NCI-H774 (cell line): ENCODE measurements at places on chromosomes 1 and 21.

- no peak for DNase-seq
Observed at GRCh38 chr1:153394391-153394790, 3.5 kb upstream of the S100A8 start.

DNA sequence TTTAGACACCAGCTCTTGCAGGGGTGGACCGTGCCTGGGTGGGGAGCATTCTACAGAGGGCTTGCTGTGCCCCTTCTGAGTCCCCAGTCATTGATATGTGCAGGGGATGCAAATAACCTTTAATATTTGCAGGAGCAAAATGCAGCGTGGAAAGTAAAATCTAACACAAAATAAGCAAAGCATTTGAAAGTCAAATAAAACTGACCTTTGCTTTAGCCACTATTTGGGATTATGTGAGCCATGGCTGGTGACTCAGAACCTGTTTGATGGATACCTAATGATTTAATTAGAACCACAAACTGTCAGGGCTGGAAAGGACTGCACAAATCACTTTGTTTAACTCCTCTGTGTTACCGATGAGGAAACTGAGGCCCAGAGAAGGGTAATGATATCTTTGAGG is 377.5 kb downstream of the HHAT start:
- no peak for DNase-seq

DNA sequence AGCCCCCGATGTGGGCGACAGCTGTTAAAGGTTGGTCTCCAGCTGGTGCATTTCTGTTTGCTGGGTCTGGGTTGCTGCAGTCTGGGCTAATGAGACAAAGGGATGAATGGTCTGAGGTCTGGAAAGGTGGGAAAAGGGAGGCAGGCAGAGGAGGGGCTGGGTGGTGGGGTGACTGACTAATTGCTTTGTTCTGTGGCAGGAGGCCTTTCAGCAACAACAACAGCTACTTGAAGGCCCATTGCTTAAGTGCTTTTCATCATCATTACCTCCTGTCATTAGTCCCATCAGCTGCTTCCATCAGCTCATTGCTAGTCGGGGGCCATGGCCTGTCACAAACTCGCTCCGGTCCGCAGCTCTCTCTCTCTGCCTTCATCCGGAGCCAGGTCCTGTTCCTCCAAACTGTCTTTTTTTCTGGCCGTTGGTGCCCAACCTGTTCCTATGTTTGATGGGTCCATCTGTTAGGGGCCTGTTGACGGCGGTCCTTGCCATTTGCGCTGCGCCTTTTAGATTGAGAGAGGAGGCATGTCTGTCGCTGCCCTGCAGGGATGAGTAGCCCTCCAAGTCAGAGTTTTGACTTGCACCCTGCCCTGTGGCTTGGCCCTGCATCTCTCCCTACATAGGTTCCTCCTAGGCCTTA is 105.6 kb upstream of the PLXNA2 start:
- DNase-seq, result no peak

- no peak for DNase-seq
Observed at GRCh38 chr1:112461200-112461871, 47.4 kb upstream of the WNT2B start.

DNA sequence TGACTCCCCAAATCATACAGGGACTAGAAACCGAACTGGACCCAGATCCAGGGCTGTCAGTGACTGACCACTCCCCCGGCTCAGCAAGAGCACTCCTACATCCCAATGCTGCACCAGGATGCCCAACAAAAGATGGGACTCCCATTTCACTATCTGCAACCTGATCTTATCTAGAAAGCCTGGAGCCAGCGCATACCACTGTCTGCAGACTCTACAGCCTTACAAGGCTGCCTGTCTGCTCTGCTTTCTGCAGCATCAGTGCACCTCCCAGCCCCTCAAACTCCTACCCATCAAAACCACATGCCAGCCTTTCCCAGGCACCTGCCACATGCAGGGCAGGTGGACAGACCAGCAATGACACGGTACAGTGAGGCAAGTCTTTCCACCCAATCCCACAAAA is 52.2 kb downstream of the SSBP3 start:
- DNase-seq, result no peak

- no peak for DNase-seq
Observed at GRCh38 chr1:171655746-171656116, 3.2 kb upstream of the MYOC start.

- no peak for DNase-seq
Observed at GRCh38 chr1:245412306-245412705, 257.5 kb downstream of the KIF26B start.

DNA sequence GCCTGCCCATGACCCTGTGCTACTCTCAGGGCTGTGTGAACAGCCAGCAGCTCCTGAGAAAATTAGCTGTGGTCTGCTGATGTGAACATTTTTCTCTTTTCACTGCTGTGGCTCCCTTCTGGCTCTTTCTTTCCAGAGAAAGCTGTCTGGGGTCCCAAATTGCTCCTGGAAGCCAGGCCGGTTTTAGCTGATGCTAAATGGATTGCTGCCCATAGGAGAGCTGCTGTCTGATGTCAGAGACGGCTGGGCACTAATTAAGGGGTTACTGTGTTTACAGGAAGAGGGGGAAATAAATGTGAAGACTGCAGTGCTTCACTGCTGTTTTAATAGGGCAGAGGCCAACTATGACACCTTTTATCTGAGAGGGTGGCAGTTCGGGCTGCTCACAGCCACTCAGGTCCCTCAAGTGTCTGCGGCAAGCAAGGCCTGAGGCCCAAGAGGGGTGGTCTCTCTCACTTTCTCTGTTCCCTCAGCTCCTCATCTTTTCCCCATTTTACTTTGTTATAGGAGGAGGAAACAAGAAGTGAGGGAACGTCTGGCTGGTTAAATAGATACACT is 106.0 kb upstream of the GNG12 start:
- DNase-seq, result no peak

DNA sequence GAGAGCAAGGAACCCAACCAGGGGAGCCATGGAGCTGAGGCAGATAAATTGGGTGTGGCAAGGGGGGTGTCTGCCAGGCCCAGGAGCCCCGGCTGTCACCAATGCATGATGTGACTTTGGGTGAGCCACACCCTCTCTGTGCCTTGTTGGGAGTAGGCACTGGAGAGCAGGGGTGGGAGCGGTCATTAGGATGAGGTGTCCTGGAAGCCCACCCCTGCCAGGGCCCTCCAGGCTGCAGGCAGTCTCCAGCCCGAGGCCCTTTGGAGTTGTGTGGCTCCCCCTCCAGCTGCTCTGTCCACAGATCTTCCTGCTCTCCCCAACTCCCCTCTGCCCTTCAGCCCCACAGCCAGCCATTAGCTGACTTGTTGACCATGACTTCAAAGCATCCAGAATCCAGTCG is 11.4 kb downstream of the MX2 start:
- DNase-seq, result no peak

- DNase-seq, result no peak
Observed at GRCh38 chr1:203158960-203159665, 16.5 kb downstream of the MYBPH start.

GRCh38 chr1:84254703-84255238 is 46.7 kb upstream of the SAMD13 start:
- no peak for DNase-seq

- no peak for DNase-seq
Observed at GRCh38 chr1:108075055-108075454, 110.1 kb upstream of the VAV3 start.

- DNase-seq, result no peak
Observed at GRCh38 chr1:192081359-192081758, 76.9 kb upstream of the RGS18 start.

DNA sequence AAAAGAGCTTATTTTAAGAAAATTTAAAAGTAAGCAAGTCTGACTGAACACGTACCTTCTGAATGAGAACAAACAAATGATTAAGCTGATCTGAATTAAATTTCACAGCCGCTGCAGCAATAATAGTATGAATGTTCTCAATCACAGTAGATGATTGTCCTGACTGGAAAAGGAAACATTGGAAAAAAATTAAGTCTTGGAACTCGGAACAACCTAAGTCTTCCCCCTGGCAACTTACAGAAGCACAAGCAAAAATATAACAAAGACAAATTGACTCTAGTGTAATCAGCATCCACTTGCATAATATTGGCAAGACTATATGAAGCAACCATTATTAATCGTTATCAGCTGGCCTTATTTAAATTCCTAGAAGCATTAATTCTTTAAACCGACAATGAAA is 60.5 kb downstream of the USP24 start:
- DNase-seq, result no peak

- no peak for DNase-seq
Observed at GRCh38 chr1:226098870-226099835, 36.6 kb downstream of the H3-3A start.

- DNase-seq, result no peak
Observed at GRCh38 chr1:77768006-77768405, 8.4 kb upstream of the USP33 start.
